Stimulated activated CD4-positive, alpha-beta T cell treated with anti-CD3 and anti-CD28 coated beads, TNF-alpha, amount 100 ng/mL, for 48 hours (primary cell): ENCODE measurements at places on chromosomes 7 and 10.

DNA sequence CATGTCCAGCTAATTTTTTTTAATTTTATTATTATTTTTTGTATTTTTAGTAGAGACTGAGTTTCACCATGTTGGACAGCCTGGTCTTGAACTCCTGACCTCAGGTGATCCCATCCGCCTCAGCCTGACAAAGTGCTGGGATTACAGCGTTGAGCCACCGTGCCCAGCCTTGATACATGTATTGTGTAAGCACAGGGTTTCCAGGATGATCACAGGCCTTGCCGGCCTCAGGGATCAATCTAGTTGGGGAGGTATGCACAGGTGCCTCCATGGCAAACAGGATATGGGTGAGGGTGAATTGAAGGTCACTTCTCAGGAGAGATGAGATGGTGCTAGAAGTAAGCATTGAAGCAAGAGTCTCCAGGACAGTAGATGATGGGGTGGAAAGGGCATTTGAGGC is 5.5 kb downstream of the MRPS17 start:
- DNase-seq = no peak

GRCh38 chr7:2717293-2718261 is 29.6 kb downstream of the AMZ1 start:
- DNase-seq = no peak

GRCh38 chr10:88386821-88387773 is 196.0 kb downstream of the RNLS start:
- DNase-seq = no peak

DNA sequence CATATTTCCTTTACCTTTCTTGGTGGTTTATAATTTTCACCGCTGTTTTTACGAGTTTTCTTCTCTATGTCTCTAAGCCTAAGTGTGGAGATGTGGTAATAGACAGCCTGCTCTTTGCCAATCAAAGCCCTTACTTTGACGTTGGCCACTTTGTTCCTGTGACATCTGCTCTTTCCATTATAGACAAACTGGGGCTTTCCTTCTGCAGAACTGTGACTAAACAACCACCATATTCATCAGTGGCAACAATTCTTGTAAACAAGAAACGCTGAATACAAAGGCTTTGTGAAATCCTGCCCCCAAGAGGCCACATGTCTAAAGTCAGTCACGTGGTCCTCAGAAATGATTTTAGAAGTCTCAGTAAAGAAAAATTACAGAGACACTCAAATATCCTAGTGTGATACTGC is 59.6 kb upstream of the CAPZA2 start:
- DNase-seq = no peak

- DNase-seq = no peak
These were observed 55.0 kb downstream of the KIAA1549 start for GRCh38 chr7:138926241-138926612.

DNA sequence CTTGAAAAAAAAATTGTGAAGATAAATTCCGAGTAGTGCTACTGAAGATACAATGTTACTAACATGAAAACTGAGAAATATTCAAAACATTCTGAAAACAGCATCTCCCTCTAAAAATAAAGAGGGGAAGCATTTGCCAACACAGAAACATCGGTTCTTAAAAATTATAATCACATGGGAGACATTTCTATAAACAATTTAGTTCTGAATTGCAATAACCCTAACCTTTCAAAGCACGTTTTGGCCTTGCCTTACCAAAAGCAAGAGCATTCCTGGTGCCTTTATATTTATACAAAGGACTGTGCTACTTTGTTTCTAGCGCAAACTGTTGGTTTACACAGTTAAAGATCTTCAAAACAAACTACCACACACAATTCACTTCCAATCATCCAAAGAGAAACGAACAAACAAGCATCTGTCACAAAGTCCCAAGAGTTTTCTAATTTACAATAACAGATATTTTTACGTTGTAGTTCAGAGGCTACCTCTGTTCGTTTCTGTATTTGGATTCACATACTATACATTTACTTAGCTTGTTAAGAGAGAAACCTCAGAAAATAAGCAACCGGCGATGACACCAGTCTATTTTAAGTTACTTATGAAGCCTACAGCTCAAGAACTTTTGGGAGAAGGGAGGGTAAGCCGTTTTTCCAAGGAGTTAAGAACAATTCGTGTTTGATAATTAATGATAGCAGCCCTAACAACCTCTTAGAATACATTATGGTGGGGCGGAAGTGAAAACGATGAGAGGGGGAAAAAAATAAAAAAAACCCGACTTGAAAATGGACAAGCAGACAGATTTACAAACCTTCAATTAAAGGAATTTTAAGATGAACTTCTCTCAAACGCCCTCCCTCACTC is 1.3 kb downstream of the ABI1 start:
- DNase-seq = no peak

GRCh38 chr7:63046612-63047011 is 952.0 kb upstream of the ZNF722 start:
- no peak for DNase-seq

- no peak for DNase-seq
These were observed 22.4 kb downstream of the DIP2C start for GRCh38 chr10:667096-667495.

DNA sequence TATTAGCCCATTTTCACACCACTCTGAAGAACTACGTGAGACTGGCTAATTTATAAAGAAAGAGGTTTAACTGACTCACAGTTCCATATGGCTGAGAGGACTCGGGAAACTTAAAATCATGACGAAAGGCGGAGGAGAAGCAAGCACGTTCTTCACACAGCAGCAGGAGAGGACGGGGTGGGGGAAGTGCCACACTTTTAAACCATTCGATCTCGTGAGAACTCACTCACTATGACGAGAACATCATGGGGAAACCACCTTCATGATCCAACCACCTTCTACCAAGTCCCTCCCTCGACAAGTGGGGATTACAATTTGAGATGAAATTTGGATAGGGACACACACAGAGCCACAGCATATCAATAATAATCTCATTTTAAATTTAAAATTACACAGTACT is 80.2 kb downstream of the VWDE start:
- DNase-seq = no peak

DNA sequence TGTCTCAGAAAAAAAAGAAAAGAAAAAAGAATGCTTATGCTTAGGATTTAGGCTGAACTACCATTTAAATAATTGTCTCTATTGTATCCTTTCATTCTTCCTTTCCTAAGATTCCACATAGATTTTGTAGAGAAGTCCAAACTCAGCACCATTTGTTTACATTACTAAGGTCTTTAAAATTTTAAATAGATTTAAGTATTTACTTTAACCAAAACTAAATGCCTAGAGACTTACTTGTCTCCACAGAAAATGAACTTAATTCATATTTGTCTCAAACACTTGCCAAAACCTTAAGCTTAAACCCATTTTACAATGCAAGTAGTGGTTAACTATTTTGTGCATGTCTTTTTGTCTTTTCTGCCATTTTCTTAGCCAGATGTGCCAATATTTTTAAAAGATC is 54.1 kb upstream of the ABI1 start:
- no peak for DNase-seq

- no peak for DNase-seq
These were observed 39.4 kb upstream of the TNRC18 start for GRCh38 chr7:5463031-5463430.

DNA sequence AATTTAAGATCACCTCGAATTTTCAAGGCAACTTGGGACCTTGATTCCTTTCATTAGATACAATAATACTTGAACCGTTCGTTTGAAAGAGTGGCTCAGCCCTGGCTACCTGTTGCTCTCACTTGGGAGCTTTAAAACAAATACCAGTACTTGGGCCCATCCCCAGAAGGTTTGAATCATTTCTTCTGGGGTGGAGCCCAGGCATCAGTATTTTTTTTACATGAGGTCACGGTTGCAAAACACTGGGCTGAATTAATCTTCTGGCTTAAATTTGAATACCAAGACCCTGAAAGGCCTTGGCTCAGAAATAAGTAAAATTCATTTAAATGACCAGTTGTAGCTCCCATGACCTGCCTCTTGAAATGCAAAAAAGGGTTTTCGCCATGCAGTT is 214.9 kb downstream of the CREB5 start:
- DNase-seq = no peak

DNA sequence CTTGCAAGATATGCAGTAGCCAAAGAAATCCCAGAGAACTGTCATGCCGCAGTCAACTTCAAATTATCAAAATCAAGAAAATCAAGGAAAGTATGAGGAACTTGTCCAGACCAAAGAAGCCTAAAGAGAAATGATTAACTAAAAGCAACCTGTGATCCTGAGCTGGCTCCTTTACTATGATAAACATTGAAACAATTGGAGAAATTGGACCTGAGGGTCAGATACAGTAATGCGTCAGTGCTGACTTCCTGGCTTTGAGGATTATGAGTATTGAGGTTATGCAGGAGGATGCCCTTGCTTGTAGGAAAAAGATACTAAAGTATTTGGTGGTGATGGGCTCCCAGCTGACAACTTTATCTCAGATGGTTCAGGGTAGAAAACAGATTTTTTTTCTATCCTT is 324.7 kb upstream of the AKR1E2 start:
- DNase-seq = no peak

GRCh38 chr10:69392481-69393000 is 24.2 kb downstream of the TACR2 start:
- peak; percentile 72 for DNase-seq

DNA sequence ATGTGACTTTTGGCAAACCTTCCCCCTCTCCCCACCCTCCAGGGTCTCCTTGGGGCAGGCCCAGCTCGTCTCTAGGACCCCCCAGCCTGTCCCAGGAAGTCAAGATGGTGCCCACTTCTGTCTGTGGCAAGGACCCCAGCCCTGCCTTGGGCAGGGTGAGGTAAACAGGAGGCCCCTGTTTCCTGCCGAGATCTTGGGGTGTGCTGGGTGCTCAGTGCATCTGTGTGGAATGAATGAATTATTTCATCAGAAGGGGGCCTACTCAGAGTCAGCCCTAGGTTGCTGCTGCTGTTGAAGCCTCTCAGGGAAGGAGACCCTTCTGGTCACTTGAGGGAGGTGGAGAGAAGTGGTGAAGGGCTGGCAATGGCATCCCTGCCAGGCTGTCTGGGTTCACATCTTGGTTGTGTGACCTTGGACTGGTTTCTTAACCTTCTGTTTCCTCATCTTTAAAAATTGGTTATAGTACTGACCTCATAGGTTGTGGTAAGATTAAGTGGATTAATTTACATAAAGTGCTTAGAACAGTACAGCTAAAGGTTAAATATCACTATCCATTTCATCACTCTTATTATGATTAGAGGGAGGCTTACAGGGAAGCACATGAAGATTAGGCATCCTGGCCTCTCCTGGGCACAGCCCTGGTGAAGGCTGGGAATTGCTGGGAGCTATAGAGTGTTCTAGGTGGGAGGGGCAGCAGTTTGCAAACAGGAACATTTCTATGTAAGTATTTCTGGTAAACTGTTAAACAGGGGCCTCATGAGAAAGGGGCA is 67.7 kb downstream of the ZMIZ1 start:
- no peak for DNase-seq

GRCh38 chr7:25777969-25778708 is 373.9 kb upstream of the NFE2L3 start:
- no peak for DNase-seq

- no peak for DNase-seq
These were observed 90.8 kb upstream of the PIK3CG start for GRCh38 chr7:106774213-106774767.

- no peak for DNase-seq
These were observed 18.0 kb downstream of the MACC1 start for GRCh38 chr7:20199015-20199737.

GRCh38 chr7:148911626-148912025 is 27.5 kb upstream of the EZH2 start:
- DNase-seq = peak; percentile 29

DNA sequence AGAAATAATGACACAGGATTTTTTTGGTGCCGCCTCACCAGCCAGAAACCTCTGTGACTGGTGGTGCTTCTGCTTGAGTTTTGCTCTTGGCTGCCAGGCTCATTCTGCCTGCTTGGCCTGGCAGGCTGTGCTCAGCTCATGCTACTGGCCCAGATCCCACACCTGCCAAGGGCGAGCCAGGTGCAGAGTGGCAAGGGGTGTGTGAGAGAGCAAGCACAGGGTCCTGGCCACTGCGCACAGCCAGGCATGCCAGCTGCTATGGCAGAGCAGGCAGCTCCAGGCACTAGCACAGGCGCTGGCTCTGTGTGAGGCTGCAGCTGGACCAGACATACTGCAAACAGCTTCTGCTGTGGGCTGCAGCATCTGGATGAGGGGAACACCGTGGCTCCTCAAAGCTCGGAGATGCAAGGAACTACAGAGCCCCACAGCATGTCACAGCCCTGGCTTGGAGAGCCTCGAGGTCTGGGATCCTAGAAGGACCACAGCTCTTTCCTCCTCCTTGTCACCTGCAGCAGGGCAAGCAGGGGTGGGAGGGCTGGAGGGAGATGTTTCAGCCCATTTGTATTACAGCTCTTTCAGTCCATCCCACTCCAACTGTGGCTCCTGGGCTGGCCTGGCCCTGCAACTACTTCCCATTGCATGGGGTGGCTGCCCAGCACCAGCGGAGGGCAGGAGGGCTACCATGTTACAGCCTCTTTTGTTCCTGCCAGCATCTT is 313.4 kb upstream of the SEMA3C start:
- DNase-seq = no peak

GRCh38 chr10:70850097-70850496 is 34.3 kb downstream of the SGPL1 start:
- no peak for DNase-seq

DNA sequence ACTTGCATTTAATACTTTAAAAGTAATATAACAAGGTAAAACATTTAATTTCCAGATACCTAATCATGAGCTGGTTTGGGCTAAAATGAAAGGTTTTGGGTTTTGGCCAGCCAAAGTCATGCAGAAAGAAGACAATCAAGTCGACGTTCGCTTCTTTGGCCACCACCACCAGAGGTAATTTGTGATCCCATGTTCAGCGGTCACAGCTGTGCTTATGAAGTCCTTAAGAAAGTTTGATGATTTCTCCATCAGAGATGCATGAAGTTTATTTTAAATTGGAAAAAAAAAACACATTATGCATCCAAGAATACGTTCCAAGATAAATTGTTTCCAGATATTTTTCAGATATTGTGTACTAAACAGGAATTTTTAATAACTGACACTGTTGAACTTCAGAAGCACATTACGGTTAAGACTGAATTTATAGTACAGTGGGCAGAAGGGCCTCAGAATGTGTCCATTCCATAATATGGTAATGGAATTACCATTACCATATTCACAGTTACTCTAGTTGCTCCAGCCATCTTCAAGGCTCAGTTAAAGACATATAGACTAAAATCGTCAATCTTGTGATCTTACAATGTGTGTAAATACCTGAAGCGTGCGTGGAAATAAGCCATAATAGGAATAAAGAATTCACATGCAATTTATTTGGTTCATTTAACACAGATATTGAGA is 106.8 kb downstream of the ZMYND11 start:
- DNase-seq = no peak

DNA sequence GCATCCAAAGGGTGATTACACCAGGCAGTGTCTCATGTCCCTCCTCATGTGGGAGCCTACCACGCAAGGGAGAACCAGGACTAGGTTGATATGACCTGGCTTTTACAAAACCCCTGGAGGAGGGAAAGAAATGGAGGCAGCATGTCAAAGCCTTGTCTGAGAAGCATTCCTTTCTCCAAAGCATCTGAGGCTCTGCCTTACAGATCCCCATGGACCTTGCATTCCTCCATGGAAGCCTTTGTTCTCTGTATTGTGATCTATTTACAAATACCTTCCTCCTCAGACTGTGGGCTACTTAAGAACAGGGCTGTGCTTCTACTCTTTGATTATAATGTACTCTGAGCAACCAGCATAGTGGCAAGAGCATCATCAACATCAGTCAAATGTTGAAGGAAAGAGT is 197.0 kb downstream of the PLXNA4 start:
- no peak for DNase-seq
